ENCODE measurements at places on chromosomes 6 and 20.

- DNase-seq = no peak
These were observed 12.0 kb downstream of the SLC12A5 start for GRCh38 chr20:46040902-46041535.

- DNase-seq = no peak
These were observed 663.5 kb downstream of the EPM2A start for GRCh38 chr6:145071836-145072235.

DNA sequence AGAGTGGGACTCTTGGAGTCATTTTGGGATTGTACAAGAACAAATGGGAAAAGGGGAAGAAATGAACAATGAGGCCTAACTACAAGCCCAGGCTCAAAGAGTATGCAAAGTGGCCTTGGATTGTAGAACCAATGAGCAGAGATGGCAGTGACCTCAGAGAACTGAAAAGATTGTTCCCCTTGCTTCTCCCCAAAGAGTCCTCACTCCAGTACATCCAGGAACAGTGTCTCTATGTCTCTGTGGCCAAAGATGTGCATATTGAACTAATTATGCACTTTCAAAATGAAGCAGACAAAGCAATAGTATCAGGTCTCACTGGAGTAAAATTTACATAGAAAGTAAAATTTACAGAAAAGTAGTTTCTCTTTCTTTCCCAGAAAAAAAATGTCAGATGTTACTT lies 81.0 kb downstream of the SMLR1 start:
- DNase-seq = no peak

- DNase-seq = no peak
These were observed 32.6 kb upstream of the TULP4 start for GRCh38 chr6:158279615-158280014.

- no peak for DNase-seq
These were observed 84.9 kb upstream of the NRN1 start for GRCh38 chr6:6091608-6092002.

- DNase-seq = no peak
These were observed 67.5 kb downstream of the INSM1 start for GRCh38 chr20:20435453-20435852.

DNA sequence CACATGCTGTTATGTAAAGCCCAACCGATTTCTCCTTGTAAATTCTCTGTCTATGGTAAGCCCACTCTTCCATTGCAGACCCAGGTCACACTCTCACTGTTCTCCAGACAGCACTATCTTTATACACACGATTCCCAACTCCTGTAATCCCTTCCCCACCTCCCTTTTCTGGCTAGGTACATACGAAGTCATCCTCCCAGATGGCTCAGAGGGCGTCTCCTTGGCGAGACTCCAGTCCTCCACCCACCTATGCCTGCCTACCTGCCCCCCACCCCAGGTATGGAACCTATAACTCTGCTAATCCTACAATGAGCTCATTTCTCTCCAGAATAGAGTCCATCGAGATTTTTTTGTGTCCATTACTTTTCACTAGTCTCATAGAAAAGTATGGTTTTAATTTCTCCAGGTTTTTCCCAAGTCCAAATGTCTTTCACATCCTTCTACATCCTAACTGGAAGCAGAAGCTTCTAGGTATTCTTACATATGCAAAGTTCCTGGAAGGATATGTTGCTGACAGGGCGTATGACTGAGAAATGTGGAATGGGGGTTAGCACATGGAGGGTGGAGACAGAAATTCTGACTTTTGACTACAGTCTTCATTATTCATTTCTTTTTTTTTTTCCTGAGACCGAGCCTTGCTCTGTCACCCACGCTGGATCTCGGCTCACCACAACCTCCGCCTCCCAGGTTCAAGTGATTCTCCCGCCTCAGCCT lies 22.8 kb downstream of the SCML4 start:
- DNase-seq = no peak

GRCh38 chr20:50726955-50727791 lies 4.2 kb upstream of the PARD6B start:
- no peak for DNase-seq

- no peak for DNase-seq
These were observed 22.9 kb downstream of the NT5E start for GRCh38 chr6:85472744-85473143.

- DNase-seq = no peak
These were observed 271.6 kb upstream of the SGK1 start for GRCh38 chr6:134589512-134589911.

DNA sequence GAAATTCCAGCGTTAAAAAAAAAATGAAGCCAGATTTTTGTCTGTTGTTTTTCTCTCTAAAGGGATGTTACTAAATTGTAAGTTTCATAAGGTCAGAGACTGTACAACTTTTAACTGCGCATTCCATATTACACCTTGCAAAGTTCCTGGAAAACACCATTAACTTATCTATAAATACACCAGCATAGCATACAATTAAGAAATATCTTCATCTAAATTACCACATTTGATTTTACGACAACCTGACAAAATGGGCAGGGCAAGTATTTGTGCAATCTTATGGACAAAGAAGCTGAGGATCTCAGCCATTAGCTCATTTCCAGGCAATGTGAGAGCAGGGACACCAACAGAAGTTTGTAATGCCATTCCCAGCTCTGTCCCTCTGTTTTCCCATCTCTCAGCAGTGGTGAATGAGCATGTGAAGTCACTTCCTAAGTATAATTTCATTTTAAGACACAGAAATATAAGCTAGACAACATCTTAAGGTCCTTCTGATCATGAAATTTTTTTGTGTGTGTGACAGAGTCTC lies 12.9 kb upstream of the GCM1 start:
- no peak for DNase-seq

- DNase-seq = no peak
These were observed 61.4 kb downstream of the DNAH8 start for GRCh38 chr6:38776515-38776914.

- no peak for DNase-seq
These were observed 62.6 kb upstream of the MAP7 start for GRCh38 chr6:136612666-136613389.

DNA sequence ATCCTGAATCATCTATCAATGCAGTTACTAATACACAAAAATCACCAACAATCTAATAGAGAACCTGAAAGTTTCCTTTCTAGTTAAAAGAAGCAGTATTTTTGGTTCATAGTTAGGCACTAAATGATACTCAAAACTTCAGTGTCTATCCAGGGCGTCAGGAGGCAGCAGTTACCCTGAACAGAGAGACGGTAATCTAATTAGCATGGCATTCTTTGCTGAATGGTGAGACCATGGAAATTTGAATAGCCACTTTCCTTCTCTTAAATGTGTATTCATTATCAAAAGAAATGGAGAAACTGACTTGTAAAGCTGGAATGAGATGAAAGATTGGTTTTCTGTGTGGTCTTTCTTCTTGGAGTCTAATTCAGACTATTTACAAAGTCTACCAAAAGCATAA lies 146.6 kb upstream of the BMP5 start:
- DNase-seq = no peak

DNA sequence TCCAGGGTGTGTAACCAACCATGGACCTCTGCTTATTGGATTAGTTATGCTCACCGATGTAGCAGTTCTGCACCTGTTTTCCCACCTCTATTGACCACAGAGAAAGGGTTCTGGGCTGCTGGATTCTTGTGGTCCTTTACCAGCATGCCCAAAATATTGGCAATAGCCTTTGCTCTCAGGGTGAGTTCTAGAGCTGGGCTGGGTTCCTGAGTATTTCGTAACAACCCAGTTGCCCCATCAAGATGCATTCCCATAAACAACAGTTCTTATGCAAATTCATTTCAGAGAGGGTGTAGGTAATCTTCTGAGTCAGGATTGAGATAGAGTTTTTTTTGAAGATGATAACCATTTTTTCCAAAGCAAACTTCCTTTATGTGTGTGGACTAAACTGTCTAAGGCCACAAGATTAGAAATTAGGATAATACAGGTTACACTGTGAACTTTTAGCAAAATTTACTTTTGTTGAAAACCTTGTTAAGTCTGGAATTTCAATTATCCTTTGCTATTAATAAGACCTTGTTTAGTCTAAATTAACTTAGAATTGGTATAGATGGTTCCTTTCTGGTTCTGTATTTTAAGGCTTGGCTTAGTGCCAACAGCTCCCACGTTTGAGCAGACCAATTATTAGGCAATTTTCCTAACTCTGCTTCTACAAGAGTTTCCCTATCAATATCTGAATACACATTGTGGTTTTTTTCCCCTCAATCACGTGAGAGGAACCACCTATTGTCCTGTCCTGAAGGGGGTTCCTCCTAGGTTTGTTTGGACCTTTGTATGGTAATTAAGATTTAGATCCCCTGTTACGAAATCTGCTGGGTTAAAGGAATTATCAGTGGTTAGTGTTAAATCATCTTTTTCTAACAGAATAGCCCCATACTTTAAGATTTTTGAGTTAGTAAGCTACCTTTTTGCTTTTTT lies 46.1 kb downstream of the TBX18 start:
- no peak for DNase-seq

GRCh38 chr6:142195862-142196541 lies 48.9 kb downstream of the VTA1 start:
- DNase-seq = no peak

- no peak for DNase-seq
These were observed 636 bp downstream of the SRF start for GRCh38 chr6:43171707-43172103.

- DNase-seq = no peak
These were observed 167.1 kb downstream of the KIF6 start for GRCh38 chr6:39558079-39558478.

- DNase-seq = no peak
These were observed at the start of gene CCHCR1 for GRCh38 chr6:31157513-31158139. CCHCR1 (minus strand) TSS chr6:31157802; CDS start chr6:31157600, 202 bp downstream.

Data from HCT116 (cell line).